ENCODE measurements at places on chromosomes 3 and 15. TPM values are rescaled to one million over a fixed set of nuclear protein-coding genes. Genes with fewer than 3 reads are reported as not detected.

DNA sequence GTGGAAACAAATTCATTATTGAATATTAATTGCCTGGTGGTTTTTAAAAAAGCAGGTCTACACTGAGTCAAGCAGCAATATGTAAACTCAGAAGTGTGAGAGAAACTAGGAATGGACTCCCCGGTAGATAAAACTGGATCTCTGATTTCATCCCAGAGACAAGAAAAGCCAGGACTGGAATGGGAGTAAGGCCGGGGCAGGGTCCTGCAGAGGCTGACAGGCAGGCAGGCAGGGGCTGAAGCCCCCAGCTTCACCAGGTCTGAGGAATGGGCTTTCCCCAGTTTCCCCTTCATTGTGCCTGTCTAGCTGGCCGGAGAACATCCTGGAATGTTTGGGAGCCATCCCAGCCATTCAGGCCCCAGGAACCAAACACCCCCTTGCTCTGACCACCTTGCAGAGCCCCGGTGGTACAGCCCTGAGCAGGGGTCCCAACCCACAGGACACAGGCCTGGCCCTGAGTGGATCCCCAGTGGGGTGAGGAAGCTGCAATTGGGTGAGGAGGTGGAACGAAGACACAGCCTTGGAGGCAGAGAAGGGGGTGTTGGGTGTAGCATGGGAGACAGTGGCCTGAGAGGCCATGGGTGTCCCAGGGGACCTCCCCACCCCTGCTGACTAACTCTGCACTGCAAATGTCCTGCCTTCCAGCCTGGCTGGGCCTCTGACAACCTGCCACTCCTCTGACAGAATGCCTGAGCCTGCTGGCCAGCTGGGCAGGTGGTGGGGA is 31.7 kb upstream of the XYLB start:
- H3K36me3 ChIP-seq = no peaks in the 10 kb centered on the region
- no peak overlapping the region for H3K4me3 ChIP-seq
- no peak overlapping the region for H3K27ac ChIP-seq
- no peak for DNase-seq
- no peaks in the 10 kb centered on the region for H3K4me1 ChIP-seq

GRCh38 chr15:66253418-66254088 is at the start of gene MEGF11:
MEGF11 (minus strand) TSS chr15:66253750; CDS start chr15:66128403, 125,347 bp downstream.
- peak within 1 kb of the TSS; percentile 68 for H3K4me3 ChIP-seq
- peak; percentile 37 for DNase-seq
- peaks cover 89% of the 10 kb centered on the region for H3K27me3 ChIP-seq
- peaks cover 11% of the 10 kb centered on the region for H3K36me3 ChIP-seq
- peaks cover 9% of the 10 kb centered on the region for H3K4me1 ChIP-seq

DNA sequence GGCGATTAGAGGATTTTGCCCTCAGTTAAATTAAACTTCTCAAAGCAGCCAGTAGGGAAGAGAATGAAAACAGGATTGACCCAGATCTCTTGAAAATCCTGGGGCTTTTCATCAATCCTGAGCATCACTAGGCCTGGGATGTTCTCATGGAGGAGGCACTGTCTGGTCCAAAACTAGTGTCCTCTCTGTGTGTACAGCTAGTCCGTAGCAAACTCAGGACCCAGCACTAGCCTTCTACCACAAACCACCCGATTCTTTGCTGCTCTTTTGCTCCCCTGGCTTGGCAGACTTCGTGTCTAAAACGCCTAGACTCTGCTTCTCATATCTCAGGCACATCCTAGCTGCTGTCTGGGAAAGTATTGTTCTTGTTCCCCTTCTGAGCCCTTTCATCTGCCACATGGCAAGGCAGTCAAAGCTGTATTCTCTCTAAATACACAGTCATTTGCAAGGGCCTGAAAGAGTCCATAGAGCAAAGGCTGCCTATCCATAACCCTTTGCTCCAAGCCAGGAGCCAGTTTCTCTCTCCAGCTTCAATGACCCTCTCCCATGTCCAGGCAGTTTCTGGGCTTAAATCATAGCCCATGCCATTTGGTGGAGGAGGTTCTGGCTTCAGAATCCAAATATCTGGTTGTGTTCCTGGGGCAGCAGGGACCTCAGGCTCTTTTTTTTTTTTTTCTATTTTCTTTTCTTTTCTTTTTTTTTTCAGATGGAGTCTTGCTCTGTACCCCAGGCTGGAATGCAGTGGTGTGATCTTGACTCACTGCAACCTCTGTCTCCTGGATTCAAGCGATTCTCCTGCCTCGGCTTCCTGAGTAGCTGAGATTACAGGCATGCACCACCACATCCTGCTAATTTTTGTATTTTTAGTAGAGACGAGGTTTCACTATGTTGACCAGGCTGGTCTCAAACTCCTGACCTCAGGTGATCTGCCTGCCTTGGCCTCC is 52.4 kb downstream of the CDC25A start:
- H3K36me3 ChIP-seq = no peaks in the 10 kb centered on the region
- no peaks in the 10 kb centered on the region for H3K27me3 ChIP-seq
- H3K4me1 ChIP-seq = no peaks in the 10 kb centered on the region
- no peak for DNase-seq
- H3K27ac ChIP-seq = no peak overlapping the region

GRCh38 chr3:64552966-64553365 is 134.8 kb downstream of the ADAMTS9 start:
- H3K27me3 ChIP-seq = no peaks in the 10 kb centered on the region
- H3K27ac ChIP-seq = no peak overlapping the region
- H3K4me3 ChIP-seq = no peak overlapping the region
- H3K4me1 ChIP-seq = no peaks in the 10 kb centered on the region
- H3K36me3 ChIP-seq = peaks cover 9% of the 10 kb centered on the region

Gene TMEM42
- total RNA-seq = 12.3 TPM

GRCh38 chr15:62469874-62470688 is 305.0 kb upstream of the C2CD4B start:
- H3K27me3 ChIP-seq = no peaks in the 10 kb centered on the region
- H3K27ac ChIP-seq = no peak overlapping the region
- peaks cover 14% of the 10 kb centered on the region for H3K4me1 ChIP-seq
- no peak overlapping the region for H3K4me3 ChIP-seq
- no peaks in the 10 kb centered on the region for H3K36me3 ChIP-seq

DNA sequence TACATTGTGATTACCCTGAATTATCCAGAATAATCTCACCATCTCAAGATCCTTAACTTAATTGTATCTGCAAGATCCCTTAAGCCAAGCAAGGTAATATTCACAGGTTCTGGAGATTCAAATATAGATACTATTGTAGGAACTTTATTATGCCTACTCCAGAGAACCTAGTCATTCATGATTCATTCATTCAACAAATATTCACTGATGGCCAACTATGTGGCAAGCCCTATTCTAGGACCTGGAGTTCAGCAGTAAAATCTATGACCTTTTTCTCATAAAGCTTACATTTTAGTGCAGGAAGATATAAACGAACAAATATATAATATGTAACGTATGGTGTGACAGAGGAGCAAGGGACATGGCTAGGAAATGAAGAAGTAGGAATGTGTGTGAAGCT is 49.6 kb downstream of the ISL2 start:
- no peaks in the 10 kb centered on the region for H3K27me3 ChIP-seq
- H3K4me1 ChIP-seq = peaks cover 6% of the 10 kb centered on the region
- no peak overlapping the region for H3K4me3 ChIP-seq
- no peaks in the 10 kb centered on the region for H3K36me3 ChIP-seq
- no peak overlapping the region for H3K27ac ChIP-seq

Gene MCCC1
- 87.5 TPM for total RNA-seq

- H3K36me3 ChIP-seq = peaks cover 9% of the 10 kb centered on the region
- DNase-seq = peak; percentile 25
- peaks cover 51% of the 10 kb centered on the region for H3K4me1 ChIP-seq
- no peaks in the 10 kb centered on the region for H3K27me3 ChIP-seq
- H3K27ac ChIP-seq = no peak overlapping the region
Measured at GRCh38 chr15:74651242-74651741, 35.7 kb downstream of the CLK3 start.

- DNase-seq = no peak
- no peak overlapping the region for H3K27ac ChIP-seq
- no peaks in the 10 kb centered on the region for H3K36me3 ChIP-seq
- peak overlapping the region; percentile 48 for H3K4me3 ChIP-seq
Measured at GRCh38 chr3:54123003-54123775, 837 bp downstream of the CACNA2D3 start.

DNA sequence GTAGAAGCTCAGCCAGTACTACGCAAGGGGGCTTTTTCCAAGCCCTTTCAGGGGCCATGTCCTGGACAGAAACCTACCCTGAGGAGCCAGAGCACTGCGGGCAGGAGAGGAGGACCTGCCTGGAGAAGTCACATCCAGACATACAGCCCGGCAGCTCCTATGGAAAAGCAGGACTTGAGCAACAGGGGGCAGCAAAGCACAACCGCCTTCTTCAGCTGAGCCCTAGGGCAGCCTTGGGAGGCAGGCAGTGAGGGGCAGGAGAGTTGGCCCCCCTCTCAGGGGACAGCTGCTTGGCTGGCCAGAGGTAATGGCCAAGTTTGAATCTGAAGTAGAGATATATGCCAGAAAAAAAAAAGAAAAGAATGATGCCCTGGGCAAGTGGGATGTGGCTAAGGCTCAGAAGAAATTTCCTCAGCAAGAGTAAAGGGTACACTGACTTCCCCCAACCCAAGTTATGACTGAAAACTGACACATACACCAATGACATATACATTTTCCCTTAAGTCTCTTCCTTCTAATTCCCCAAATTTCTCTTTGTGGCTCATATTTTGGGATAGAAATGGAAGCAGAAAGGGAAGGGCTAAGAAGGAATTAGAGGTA is 56.9 kb downstream of the CYP19A1 start:
- peaks cover 95% of the 10 kb centered on the region for H3K27me3 ChIP-seq
- no peak overlapping the region for H3K4me3 ChIP-seq
- peaks cover 7% of the 10 kb centered on the region for H3K4me1 ChIP-seq
- no peak overlapping the region for H3K27ac ChIP-seq

- peak; percentile 20 for DNase-seq
- H3K4me1 ChIP-seq = no peaks in the 10 kb centered on the region
- no peak overlapping the region for H3K4me3 ChIP-seq
- no peak overlapping the region for H3K27ac ChIP-seq
- H3K36me3 ChIP-seq = no peaks in the 10 kb centered on the region
- no peaks in the 10 kb centered on the region for H3K27me3 ChIP-seq
Measured at GRCh38 chr3:56810577-56811545, 9.1 kb upstream of the ARHGEF3 start.

Gene FGF12
- total RNA-seq = 15.7 TPM

GRCh38 chr3:99875581-99875928 is 57.9 kb downstream of the CMSS1 start:
- no peak for DNase-seq
- no peaks in the 10 kb centered on the region for H3K27me3 ChIP-seq
- peak overlapping the region; percentile 73 for H3K4me3 ChIP-seq
- H3K36me3 ChIP-seq = peaks cover 14% of the 10 kb centered on the region

DNA sequence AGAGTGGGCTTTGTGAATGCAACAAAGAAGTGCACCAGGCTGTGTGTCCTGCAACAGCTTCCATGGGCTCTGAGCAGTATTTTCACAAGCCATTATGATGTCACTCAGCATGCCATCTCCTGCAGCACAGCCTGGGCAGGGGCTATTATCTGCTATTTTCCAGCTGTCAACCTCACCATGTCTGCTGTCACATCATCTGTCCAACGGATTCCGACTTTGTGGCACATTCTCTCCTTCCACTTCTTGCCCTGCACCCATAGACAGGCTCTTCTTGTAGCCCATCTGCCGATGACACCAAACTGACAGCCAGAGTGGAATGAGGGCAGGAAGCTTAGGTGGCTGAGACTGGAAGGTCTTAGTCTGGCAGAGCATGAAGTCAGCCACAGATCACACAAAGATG is 691.9 kb downstream of the NTRK3 start:
- no peak overlapping the region for H3K27ac ChIP-seq
- no peak overlapping the region for H3K4me3 ChIP-seq
- no peaks in the 10 kb centered on the region for H3K4me1 ChIP-seq
- H3K27me3 ChIP-seq = no peaks in the 10 kb centered on the region
- no peak for DNase-seq
- H3K36me3 ChIP-seq = no peaks in the 10 kb centered on the region

DNA sequence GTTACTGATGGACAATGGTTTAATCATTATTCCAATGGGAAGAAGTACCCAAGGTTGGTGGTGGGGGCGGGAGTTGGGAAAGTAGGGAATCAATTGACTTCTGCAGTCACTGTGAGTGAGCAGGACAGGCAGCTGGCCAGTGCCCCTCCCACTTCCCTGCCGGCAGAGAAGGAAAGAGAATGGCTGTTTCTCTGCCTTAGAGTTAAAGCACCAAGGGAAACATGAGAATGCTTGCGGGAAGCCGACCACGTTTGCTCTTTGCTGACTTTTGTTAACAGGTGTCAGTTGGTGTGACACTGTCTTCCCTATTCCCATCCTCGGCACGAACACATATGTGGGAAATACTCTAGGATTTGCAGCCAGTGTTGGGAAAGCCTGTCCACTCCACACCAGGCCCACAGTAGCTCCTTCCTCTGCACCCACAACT is 33.5 kb upstream of the MFSD1 start:
- H3K36me3 ChIP-seq = peaks cover 58% of the 10 kb centered on the region
- DNase-seq = peak; percentile 86
- no peaks in the 10 kb centered on the region for H3K27me3 ChIP-seq
- peak overlapping the region; percentile 100 for H3K27ac ChIP-seq
- peaks cover 90% of the 10 kb centered on the region for H3K4me1 ChIP-seq
- H3K4me3 ChIP-seq = peak overlapping the region; percentile 13

Gene P2RY12
- total RNA-seq = not detected

Gene CHP1
- total RNA-seq = 67.1 TPM

DNA sequence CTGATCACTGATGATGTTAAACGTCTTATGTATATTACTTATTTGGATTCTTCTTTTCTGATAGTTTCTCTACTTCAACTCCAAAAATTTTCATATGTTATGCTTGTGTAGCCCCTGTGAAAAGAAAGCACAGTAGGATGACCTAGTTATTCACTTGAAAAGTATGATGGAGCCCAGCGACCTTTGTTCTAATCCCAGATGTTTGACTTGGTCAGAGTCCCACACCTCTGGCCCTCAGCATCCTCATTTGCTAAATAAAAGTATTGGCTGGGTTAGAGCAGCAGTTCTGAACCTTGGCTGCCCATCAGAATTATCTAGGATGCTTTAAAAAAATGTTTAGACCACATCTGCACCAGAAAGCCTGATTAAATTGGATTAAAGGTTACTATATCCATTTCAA is 173.7 kb downstream of the ATG7 start:
- no peak overlapping the region for H3K27ac ChIP-seq
- DNase-seq = no peak
- H3K36me3 ChIP-seq = no peaks in the 10 kb centered on the region
- no peaks in the 10 kb centered on the region for H3K27me3 ChIP-seq
- H3K4me3 ChIP-seq = no peak overlapping the region

Gene TEX55
- not detected for total RNA-seq

Data from Calu3 (cell line).